ENCODE measurements at places on chromosomes 5 and 9.

DNA sequence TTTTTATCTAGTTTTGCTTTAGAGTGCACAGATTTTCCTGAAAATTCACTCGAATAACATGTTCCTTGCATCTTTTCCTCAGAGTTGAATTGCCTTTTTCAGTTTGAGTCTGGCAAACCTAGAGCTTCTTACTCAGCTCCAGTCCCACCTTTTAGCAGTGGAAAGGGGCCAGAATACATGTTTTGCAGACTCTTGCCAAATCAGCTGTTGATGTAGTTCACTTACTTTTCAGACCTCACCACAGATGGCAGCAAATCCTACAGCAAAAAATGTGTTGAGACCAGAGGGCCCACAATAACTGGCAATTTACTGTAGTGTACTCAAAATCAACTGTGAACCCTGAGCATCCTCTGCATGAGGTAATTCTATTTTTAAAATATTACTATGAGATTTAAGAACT, 545.2 kb upstream of the ACO1 start:
- DNase-seq, result peak; percentile 16

DNA sequence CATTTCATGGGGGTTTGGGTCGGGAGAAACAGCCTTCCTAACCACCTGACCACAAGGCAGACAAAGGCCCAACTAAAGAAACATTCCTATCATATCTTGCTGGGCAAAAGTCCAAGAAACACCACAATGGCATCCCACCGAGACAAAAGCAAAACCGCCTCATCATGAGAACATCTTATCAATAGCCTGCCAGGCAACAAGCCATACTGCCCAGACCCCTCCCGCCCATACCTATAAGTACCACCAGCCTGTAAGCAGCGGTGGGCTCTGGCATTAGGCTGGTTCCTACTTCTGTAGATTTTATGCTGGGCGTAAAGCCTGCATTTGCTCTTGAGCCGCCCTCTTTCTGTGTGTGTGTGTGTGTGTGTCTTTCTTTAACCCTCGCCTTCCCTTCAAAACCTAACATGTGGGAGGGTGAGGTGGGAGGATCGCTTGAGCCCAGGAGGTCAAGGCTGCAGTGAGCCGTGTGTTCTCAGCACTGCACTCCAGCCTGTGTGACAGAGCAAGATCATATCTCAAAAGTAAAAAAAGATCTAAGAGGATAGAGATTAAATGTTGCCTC, 56.9 kb downstream of the PDE6A start:
- DNase-seq, result peak; percentile 41

DNA sequence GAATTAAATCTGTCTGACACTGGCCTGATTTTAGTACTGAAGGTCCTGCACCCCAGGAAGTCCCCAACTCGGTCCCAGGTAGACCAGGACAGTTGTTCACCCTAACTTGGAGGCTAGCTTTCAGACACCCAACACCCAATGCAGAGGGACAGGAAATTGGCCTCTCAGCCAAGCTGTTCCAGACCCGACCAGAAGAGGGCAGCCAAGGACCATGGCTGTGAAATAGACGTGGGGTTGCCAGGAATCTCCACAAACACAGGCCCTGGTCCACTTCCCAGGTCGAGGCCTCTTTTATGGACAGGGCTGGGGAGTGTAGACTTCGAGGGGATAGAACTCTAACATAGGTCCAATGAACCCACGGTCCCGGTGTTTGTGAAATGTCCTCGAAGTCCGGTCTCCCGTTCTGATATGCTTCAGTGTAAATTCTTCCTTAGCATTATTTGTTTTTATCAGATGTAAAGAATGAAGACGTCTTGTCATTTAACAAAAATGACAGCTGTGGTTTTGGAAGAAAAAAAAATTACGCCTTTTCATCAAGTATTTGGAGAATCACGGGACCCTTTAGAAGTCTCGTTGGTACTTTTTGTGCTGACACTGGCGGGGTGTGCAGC, 260.3 kb upstream of the ADAMTS16 start:
- DNase-seq, result peak; percentile 8

- no peak for DNase-seq
Measured at GRCh38 chr5:113823696-113824095, 310.2 kb downstream of the YTHDC2 start.

DNA sequence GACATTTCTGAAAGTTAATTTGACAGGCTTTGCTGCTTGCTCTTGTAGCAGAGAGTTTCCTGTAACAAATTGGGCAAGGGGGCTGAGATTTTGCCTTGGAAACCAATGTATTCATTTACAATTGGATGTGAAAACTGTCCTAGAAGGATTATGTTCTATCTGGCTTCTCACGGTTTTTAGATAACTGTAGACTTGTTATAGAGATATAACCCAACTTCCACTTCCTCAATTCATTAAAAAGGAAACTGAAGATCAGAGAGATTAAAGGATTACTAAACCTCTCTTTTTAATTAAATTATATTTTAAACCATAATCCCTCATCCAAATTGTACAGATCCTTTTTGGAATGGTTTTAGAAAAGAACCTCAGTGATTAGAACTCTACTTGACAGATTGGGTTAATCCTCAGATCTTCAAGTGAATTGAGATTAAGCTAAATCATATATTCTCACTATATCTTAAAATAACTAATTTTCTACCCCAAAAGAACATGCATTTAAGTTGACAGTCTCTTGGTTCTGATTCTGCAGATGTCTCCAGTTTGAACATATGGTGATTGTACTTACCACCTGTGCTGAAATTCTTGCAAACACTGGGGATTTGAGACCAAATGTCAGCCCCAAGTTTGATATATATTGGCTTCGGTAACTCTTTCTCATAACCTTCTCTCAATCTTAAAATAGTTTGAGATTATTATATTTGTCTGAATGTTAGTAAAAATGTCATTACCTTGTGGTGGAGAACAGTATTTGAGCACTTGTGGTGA, 130.1 kb upstream of the C9orf72 start:
- DNase-seq, result no peak

DNA sequence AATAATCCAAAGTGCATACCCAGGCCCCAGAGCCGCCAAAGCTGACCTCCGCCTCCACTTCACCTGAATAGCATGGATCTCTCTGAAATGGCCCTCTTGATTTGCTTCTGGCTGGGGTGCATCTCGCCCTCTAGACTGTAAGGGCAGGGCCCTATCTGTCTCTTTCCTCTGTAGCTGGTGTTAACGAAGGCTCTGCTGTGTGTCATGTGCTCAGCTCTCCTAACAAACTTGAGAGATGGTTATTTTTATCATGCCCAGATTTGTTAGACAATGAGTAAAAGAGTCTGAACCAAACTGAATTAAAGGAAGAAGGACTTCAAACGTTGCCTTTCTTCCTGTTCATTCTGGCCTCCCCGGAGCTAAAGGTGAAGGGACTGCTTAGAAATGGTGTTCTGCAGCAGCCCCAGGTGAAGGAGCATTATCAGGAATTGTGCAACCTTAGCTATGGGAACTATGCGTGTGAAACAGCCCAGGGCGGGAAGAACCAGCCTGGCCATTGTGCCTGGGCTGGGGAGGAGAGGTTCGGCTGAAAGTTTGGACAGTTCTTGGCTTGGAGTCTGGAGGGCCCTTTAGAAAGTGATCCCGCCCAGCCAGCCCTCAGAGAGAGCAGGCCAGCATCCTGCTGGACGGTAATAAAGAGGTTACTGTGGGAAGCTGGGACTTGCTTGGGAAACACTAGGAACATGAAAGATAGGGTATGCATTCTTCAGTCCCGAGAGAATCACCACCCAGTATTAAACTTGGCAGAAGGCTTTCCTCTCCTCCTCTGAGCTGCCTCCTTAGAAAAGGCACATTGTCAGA, 73.5 kb downstream of the WWC1 start:
- no peak for DNase-seq

DNA sequence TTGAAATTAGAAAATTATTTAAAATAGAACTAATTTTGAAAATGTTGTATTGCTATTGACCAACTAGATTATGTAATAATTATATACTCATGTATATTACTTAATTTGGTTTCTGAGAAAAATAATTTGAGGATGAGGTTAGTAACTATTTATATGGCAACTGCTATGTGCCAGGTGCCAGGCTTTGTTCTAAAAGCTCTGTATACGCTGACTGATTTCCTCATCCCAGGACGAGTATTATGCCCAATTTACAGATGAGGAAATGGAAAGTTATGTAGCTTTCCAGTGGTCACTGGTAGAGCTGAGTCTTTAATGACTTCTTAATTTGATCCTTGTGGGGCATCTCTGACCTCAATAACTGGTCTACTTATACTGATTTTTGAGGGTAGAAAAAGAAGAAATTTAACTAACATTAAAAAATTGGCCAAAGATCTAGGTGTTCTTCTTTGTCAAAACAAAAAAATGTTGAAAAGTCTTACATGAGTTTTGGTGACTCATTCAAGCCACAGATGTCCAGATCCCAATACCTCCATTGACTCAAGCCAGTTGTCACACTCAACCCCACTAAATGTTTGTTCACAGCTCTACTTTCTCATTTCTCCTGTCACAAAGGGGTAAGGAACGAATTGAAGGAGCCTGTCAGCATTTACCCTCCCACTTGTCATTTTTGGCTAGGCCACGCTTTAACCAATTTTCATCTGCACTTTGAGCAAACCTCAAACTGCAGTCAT, 228.1 kb upstream of the MEF2C start:
- no peak for DNase-seq

GRCh38 chr5:73205305-73205704, 32.3 kb downstream of the TMEM174 start:
- DNase-seq, result peak; percentile 90

- peak; percentile 76 for DNase-seq
Measured at GRCh38 chr9:38008168-38009034, 60.6 kb downstream of the SHB start.

GRCh38 chr9:75669721-75670120, 220.8 kb upstream of the PCSK5 start:
- no peak for DNase-seq

GRCh38 chr9:106745457-106745856, 117.5 kb upstream of the ZNF462 start:
- DNase-seq, result no peak

- no peak for DNase-seq
Measured at GRCh38 chr5:79687889-79688288, 1.7 kb upstream of the CMYA5 start.

DNA sequence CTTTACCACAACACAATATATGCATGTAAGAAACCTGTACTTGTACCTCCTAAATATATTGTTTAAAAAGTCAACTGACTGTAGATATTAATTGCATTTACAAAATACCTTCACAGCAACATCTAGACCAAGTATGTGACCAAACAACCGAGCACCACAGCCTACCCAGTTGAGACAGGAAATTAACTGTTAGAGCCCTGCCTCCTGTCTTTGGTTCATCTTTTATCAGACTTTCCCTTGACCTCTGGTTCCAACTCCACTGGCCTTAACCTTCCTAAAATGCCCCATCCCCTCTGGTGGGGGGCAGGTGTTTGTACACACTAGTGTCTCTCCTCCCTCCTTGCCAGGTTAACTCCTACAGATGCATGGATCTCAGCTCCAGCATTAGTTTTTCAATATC, 155.0 kb upstream of the PANK3 start:
- DNase-seq, result no peak

- DNase-seq, result no peak
Measured at GRCh38 chr5:156540491-156540890, 213.5 kb downstream of the SGCD start.

DNA sequence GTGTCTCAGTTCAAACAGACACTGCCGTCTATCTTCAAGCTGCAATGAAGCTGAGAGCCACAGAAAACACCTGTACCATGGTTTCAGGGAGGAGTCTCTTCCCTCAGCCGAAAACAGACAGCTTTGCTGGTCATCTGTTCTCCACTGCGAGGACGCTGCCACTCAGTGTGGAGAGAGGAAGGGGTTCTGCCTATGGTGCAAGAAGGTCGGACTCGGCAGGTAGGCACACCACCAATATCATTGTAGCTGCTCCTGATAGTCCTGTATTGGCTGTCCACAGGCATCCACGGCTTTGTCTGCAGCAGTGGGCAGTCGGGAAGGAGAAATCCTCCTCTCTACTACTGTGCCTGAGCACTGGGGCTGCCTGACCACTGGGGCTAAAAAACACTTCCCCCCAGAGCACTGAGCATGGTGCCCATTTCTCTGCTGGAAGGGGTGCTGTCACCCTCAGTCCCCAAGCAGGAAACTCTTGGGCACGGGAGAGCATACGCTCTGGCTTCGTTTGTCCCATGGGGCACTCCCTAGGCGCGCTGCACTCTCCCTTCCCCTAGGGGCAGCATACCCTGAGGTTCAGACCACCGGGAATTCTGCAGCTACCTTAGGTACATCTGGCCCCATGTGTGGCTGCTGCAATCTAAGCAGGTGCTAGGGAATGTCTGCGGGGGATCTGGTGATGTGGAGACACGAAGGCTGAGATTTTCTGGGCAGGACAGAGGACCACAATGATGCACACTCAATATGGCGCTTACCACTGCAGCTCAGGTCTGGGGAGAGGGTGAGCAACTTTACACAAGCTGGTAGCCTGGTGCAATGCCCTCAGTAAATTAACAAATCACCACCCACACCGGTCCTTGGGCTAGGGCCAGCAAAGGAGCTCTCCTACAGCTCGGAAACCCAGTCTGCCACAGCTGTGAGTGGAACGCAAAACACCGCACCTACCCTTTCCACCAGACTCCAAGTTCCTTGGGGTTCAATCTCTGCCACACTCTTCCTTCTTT, 880.9 kb upstream of the SEMA6A start:
- DNase-seq, result peak; percentile 10

- DNase-seq, result no peak
Measured at GRCh38 chr9:9284201-9284600, 1328.6 kb downstream of the PTPRD start.

- no peak for DNase-seq
Measured at GRCh38 chr9:20684875-20685696, 1.0 kb downstream of the FOCAD start.

DNA sequence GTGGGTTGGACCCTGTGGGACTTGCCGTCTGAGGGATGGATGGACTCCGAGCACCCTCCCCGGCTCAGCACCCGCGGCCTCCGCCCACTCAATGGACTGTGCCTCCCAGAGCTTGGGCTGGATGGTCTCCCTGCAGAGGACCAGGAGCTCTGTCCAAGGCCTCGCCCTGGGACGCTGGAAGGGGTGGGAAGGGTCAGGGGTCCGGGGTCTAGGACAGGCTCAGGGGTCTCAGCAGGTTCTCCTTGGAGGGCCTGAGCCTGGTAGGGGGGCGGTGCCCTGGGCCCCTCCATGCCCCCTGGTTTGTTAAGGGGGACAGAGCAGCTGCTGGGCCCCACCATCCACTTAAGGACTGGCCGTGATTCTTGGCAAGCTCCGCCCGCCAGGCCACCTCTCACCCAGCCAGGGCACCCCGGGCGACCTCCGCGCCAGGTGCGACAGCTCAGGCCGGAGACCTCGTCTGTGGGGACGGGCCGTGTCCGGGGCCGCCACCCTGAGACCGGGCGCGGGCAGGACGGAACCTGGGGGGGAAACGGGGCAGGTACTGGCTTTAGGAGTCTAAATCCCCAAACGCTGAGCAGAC, 29.2 kb downstream of the EXOC3 start:
- peak; percentile 21 for DNase-seq

DNA sequence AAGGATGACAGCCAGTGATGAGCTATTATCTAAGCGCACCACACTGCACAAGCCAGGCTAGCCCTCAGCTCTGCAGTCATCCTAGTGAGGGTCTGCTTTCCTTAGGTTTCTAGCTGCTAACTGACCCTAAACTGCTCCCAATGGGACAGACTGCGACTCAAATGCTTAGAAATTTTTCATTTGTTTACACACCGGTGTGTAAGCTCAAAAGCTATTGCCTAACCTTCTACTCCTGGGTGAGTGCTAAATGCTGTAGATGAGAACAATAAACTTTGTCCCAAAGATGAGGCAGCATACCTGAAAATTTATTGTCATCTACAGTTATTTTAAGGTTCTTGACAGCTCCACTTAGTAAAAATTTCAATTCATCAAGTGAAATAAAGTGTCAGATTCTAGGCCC, 311.4 kb downstream of the TMEM167A start:
- no peak for DNase-seq

GRCh38 chr5:77849308-77849900, 73.3 kb upstream of the TBCA start:
- no peak for DNase-seq

Measured in COR-L47 (cell line).